Neural crest cell (in vitro differentiated cells): ENCODE measurements at places on chromosomes 5 and 9.
A peak's percentile ranks its signal among the peaks of the same experiment; 100 is the strongest.

DNA sequence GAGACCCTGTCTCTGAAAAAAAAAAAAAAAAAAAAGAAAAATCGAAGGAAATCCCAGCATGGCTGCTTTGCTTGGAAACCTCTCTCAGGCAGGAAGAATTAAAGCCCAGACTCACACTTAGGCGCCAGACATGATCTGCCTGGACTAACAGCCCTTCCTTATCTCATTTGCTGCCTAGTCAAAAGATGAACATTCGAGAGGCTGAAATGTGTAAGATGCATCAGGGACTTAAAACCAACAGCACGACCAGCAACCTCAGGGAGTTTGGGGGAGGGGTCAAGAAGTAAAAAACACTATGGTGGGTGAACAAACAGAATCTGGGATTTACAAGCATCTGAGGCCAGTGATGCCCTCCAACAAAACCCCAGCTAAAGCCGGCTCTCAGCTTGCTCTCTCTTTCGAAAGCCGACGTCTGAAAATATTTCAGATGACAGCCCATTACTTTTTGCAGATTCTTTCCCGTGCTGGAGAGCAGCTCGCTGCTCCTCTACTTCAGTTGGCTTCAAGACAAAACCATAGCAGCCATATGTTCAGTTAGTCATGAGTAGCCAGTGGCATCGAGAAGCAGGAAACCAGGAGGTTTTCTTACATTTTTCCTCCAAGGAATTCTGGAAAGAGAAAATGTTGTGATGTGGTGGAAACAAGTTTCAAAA lies 249.9 kb downstream of the MARCHF11 start:
- no peak for DNase-seq

GRCh38 chr5:1035421-1036405 lies 27.1 kb downstream of the NKD2 start:
- DNase-seq, result no peak

DNA sequence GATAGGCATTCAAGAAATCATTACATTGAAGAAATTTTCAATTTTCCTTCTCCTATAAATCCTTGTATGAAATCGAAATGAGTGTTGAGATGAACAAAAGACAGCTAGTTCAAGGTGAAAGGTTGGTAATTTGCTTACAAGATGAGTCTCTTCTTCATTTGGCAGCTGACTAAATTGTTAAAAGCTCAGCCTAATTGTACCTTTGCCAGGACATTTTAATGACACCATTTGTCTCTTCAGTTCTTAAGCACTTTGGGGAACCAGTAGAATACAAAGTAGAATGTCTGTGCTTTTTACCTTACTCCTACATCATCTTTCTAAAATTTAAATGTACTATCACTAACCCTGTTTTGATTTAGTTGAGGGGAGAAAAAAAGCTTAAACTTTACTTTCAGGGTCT lies 59.4 kb downstream of the GRAMD2B start:
- DNase-seq, result no peak

- DNase-seq, result no peak
Observed at GRCh38 chr9:99158629-99159028, 53.7 kb downstream of the TGFBR1 start.

GRCh38 chr5:73412597-73412988 lies 36.0 kb downstream of the FOXD1 start:
- DNase-seq, result no peak

DNA sequence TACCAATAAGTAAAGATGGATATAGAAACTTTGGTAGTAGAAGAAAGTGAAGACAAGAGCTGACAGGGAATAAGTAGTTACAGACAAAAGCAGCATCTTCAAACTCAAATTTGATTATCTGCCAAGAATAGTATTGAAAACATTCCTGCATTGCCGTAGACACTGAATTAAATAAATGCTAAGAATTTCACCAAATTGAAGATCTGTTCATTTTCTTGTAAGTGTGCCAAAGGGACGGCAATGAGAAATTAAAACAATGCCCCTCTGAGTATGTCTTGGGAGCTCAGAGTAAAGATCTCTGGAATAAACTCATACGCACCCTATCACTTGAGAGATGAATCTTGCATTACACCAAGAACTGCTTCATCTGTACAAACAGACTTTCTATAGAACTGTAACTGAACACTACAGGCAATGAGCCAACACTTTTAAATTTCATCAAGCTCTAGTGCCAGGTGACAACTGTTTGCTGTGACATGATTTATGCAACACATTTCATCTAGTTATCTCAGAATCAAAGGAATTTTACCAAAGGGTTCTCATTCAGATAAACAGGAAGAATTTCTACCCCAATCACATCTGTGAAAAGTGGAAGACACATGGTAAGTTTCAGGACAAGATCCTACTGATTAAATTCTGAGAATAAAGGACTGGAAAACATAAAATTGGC lies 66.9 kb downstream of the RFX3 start:
- DNase-seq, result no peak

DNA sequence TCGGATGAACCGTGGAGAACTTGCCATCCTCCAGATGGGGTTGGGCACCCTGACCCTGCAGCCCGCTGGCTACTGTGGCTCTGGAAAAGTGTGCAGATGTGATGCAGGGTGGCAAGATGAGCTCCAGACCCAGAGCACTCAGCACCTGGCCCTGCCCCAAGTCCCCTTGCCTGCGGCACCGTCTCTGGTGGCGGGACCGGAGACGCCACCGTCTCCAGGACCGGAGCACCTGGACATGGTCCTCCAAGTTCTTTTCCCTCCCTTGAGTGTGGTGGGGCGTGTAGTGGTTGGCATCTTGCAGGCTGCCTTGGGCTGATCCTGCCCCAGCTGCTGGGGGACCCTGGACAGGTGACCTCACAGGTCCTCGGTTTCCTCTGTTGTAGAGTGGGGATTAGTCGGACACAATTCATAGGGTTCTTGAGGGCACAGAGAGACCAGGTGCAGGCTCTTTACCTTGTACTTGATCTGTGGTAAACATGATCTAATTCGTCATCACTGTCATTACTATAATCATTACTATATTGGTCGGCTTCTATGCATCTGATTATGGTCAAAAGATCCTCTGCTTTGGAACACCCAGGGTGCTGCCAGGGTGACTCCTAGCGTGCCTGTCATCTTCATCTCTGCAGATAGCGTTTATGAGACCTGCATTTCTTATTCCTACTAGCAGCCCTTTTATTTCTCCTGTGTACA lies 83.5 kb downstream of the COL5A1 start:
- DNase-seq, result no peak

- no peak for DNase-seq
Observed at GRCh38 chr9:109914280-109915027, 134.5 kb downstream of the PALM2AKAP2 start.

GRCh38 chr9:32968101-32969011 lies 33.1 kb downstream of the APTX start:
- DNase-seq, result peak; percentile 73

DNA sequence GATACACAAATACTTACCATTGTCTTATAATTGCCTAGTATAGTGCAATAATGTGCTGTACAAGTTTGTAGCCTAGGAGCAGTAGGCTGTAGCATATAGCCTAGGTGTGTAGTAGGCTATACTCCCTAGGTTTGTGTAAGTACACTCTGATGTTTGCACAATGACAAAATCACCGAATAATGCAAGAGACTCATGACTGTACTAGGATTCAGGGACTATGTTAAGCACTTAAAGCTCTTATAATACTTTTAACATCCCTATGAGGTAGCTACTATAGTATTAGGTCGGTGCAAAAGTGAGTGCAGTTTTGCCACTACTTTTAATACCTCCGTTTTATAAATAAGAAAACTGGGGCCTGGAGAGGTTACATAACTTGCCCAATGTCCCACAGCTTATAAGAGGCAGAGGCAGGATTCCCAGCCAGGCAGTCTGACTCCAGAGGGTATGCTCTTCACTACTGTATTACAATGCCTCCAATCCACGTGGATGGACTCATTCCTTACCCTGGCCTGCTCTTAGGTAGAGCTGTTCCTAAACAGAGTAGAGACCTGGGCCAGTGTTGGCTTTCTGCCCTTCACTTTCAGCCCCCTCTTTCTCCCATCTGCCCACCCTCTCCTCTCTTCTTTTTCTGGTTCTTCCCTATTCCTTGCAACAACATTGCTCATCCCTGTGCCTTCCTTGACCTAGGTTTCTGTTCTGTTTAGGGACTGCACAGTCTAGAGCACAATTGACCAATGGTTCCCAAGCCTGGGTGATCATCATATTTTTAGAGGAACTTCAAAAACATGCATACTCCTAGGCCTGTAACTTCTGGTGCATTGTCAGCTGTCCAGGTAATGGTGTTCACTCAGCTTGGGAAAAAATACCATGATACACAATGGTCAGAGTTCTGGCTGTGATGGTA lies 114.0 kb downstream of the CARTPT start:
- no peak for DNase-seq

DNA sequence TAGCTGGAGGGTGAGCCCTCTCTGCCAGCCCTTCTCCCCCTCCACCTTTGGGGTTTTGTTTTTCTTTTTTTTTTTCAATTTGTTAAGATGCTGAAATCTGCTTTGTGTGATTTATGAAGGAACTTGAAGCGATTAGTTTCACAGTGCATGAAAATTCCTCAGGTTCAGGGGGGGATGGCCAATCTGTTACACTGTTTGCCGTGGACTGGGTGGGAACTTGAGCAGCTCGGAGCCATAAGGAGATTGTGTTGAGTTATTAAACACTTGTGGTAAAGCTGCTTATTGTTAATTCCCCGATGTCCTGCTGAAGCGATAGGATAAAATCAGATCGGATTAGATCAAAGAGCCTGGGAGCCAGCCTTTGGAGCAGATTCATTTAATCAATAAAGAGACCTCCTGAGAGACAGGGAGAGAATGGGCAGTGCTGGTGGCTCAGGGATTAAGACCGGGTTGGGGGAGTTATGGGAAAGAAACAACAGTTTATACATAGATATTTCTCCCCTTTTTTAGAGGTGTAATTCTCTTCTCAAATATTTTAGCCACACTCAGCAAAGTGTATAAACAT lies 105.8 kb upstream of the SPATA31D4 start:
- DNase-seq, result no peak

- DNase-seq, result no peak
Observed at GRCh38 chr9:36398745-36399144, 1.3 kb downstream of the RNF38 start.

GRCh38 chr9:18421391-18421790 lies 52.6 kb upstream of the ADAMTSL1 start:
- no peak for DNase-seq

DNA sequence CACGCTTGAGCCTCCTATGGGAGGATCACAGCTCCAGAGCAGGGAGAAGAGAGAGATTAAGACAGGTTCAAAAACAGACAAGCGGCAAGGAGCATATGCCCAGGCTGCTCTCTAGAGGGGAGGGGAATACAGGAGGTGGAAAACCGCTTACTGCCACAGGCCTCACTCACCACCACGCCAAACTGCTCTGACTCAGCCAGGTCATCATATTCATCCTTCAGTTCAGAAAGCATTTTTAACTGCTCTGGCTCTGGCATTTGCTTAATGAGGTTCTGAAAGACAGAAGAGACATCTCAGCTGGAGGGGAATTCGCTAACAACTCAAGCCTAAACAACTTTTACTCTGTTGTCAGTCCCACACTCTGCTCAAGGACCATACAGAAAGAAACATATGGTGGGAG lies 40.1 kb downstream of the PCDHGC5 start:
- DNase-seq, result no peak

- no peak for DNase-seq
Observed at GRCh38 chr5:144009116-144009515, 161.3 kb downstream of the YIPF5 start.
